ENCODE measurements at places on chromosomes 6 and 20.
A peak's percentile ranks its signal among the peaks of the same experiment; 100 is the strongest.

- no peak for DNase-seq
Measured at GRCh38 chr6:82408952-82409431, 45.4 kb downstream of the TPBG start.

DNA sequence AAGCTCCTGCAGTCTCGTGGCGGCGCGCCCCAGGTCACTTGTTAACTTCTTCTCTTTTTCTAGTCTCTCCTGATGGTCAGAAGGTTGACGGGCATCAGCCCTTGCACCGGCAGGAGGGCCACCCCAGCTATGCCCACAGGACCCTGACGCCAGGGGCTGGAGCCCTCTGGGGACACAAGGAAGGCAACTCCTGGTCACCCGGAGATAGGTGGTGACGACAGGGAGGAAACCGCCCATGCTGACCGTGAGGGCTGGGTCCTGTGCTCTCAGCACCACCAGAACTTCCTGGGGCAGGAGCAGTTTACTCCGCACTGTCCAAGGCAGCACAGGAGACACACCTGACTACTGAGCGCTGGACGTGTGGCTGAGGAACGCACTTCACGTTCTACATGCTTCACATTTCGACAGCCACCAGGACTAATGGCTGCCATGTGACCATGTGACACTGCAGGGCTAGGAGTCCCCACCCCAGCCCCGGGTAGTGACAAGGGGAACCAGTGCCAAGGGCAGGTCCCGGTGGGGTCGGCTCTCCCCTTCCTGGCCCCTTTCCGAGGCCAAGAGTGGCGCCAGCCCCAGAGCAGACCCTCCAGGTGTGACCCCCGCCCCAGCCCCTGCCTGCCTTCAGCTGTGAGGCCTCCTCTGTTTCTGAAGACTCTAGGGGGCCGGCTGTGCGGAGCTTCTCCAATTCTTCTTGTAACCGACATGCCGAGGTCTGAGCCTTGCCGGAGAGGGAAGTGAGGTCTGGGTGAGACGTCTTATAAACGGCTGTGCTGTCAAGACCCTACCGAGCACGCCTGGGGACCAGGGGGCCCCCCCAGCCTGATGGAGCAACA is 45.2 kb downstream of the DSTN start:
- DNase-seq, result no peak

- no peak for DNase-seq
Measured at GRCh38 chr6:15997586-15998388, 131.1 kb upstream of the MYLIP start.

GRCh38 chr6:63807056-63807455 is 171.5 kb downstream of the PHF3 start:
- DNase-seq, result no peak

GRCh38 chr20:12153628-12154027 is 235.9 kb downstream of the BTBD3 start:
- DNase-seq, result peak; percentile 81

DNA sequence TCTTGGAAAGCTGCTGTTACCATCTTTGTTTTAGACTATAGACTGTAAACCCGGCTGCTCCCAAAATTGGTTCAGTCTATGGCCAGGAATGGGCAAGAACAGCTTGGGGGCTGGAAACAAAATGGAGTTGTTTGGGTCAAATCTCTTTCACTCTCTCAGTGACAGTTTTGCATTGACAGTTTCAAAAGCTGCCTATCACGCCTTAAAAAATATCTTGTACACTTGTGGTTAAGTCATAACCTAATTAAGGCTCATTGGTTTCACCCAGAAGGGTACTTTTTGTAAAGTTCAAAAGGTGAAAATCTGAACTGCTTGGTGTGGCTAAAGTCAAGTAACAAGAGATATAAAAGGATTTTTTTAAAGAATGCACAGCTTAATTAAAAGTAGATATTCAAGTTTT is 76.1 kb upstream of the PRL start:
- no peak for DNase-seq

DNA sequence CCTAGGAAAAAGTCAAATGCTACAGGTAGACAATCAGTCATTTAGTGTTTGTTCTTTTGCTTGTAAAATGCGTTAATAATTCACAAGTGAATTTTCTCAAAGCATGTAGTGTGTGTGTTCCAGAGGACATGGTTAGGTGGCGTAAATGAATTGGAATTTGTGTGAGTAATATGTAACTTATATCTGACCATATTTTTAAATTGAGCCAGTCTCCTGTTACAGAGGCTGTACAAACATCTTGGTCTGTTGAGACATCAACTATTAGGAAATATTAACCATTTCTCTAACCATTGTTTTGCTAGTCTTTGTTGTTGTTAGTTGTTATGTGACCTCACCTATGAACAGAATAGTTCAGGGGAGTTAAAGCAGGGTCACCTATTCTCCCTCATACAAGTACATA is 22.7 kb downstream of the MCM8 start:
- no peak for DNase-seq

- DNase-seq, result no peak
Measured at GRCh38 chr6:111199935-111200334, 112.6 kb downstream of the SLC16A10 start.

DNA sequence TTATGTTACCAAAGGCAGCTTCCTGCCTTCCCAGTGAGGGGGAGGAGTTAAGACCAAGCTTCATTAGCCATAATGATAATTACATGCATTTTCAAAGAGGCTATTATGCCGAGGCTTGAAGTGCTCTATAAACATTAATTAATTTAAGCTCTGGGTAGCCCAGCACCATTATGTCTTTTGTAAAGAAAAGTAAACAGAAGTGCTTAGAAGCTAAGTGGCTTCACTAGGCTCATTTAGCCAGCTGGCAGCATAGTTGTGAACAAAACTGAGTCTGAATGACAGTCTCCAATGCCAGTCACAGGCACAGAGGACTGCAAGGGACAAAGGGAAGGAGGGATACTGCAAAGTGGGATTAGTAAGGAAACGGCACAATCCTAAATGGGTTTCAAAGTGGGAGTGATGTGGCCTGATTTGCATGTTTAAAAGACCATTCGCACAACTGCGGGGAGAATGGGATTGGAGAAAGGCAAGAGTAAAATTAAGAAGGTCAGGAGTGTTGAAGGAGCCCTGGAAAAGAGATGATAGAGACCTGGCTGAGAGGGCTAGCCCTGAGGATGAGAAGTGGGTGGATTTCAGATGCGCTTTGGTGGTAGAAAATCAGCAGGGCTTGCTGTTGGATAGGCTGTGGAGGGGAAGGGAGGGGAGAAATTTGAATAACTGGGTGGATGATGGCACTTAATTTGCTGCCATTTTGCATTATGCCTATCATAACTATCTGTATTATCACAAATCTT is 20.1 kb upstream of the ISM1 start:
- no peak for DNase-seq

GRCh38 chr6:52109171-52109571 is 21.8 kb upstream of the PKHD1 start:
- no peak for DNase-seq

GRCh38 chr20:64226686-64227580 is 28.6 kb upstream of the PCMTD2 start:
- DNase-seq, result no peak

DNA sequence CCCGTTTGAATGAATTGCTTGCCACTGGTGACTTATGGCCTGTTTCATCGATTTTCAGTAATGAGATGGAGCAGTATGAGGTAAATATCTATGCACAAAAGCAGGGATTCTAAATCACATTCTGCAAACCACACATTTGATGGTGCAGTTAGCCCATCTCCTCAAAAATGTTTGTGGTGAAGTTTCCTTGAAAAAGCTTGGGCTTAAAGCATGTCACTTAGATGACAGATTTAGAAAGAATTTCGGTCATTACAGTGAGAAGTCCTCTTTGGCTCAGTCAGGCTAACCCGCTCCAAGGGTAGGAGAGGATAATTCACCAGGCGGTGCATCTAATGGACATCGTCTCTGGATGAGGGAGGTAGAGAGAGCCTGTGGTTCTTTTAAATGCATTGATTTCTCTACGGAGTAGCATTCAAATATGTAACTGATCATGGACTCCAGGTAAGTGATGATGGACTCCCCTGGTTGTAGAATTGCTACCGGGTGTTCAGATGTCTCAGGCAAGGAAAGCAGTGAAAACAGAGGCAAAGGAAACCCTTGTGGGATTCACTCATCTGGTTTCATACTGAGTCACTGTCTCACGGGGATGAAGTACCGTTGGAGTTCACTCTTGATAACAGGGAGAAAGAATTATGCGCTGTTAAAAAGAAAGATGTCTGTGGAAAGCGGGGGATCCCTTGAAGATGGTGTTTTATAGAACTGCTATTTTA is 65.3 kb downstream of the AIG1 start:
- DNase-seq, result peak; percentile 75

GRCh38 chr6:37620519-37620918 is 77.2 kb downstream of the MDGA1 start:
- DNase-seq, result no peak

DNA sequence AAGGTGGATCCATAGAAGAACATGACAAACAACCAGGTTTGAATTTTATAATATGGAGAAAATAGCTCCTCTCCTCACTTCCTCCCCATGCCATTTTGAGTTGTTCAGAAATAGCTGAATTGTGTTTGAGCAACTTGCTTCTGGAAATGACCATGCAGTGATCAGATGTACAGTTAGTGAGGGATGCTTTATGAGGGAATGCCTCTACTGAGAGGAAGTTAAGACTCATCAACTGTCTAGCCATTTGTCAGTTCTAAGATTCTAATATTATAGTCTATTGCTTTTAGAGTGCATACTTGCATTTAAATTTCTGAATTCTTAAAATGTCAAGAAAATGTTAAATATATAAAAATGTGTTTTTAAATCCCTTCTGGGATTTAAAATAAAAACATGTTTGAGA is 3.8 kb downstream of the LAMA2 start:
- DNase-seq, result no peak

DNA sequence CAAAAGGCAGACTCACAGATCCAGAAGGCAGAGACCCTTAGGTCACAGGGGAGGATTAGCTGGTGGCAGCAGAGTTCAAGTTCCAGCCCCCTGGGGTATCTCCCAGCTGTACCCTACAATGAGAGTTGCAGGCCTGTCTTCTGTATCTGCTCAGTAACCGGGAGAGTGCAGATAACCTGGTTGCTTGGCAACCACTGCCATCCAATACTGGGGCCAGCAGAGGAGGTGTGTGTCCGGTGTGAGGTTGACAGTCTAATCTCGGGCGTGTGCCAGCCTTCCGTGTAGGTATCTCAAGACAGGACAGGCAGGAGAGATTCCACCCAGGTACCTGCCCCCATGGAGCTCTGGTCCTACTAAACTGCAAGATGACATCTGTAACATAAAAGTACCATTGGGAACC is 56.6 kb upstream of the TBC1D7 start:
- no peak for DNase-seq

DNA sequence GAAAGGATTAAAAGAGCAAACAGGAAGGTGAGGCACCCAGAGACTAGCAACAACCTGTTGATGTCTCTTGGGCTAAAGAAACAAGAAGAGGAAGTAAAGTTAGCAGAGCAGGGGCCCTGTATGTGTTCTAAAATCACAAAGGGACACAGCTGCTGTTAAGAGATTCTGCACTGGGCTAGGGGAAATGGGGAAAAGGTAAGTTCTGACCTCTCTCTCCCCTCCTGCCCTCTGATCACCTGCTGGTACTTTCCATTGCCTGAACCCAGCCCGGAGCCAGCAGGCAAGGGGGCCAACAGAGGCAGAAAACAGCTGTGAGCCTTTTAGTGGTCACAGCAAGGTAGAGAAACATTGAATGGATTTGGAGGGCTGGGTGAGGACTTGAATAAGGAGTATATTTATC is 13.5 kb upstream of the CNR1 start:
- DNase-seq, result no peak

GRCh38 chr20:59630526-59630925 is 26.2 kb downstream of the PHACTR3 start:
- DNase-seq, result no peak

DNA sequence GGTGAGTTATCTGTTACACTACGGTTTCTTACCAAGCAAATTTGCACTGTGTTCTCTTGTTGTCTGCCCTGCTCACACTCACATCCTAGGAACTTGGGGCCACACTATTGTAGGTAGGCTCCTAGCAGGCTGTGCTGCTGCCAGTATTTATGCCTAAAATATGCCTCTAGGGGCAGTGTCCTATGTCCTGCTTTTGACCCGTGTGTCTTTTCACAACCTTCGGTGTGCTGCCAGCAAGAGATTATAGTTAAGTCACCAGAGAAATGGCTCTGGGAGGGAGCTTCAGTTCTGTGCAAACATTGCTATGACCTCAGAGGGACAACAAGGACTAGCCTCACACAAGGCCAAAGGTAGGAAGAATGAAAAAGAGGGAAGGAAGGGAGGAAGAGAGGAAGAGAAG is 8.9 kb upstream of the TAAR5 start:
- no peak for DNase-seq

DNA sequence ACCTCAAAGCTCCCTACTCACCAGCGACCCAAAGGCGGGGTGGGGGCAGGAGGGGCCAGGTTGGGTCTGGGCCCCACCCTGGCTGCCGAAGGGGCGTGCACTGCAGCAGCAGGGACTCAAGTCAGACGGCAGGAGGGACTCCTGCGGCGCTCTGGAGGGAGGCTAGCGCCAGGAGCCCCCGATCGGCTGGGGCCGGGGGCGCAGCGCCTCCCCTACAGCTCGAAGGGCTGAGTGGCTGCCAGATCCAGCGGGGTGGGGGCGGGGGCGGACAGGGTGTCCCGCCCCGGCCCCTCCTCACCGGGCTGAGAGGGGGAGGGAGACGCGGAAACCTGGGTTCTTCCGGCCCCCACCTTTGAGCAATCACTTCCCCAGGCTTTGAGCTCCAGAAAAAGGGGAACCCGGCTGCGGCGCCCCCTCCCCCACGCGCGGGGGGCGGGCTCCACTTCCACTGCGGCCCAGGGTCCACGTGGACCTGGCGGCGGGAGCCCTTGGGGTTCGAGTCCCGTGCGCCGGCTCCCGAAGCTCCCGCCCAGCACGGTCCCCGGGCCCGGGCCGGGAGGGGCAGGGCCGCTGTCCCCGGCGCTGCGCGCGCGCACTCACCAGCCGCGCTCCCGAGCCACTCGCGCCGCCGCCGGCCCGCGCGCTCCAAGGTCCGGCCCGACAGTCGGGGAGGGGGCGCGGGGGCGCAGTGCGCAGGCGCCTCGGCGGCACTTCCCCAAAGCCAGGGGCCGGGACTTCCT is at the start of gene RGS19:
Gene RGS19 (minus strand): TSS at position 246 of the 740 bp plus-strand sequence. CDS start 2,632 bp downstream, outside the sequence.
- DNase-seq, result no peak

DNA sequence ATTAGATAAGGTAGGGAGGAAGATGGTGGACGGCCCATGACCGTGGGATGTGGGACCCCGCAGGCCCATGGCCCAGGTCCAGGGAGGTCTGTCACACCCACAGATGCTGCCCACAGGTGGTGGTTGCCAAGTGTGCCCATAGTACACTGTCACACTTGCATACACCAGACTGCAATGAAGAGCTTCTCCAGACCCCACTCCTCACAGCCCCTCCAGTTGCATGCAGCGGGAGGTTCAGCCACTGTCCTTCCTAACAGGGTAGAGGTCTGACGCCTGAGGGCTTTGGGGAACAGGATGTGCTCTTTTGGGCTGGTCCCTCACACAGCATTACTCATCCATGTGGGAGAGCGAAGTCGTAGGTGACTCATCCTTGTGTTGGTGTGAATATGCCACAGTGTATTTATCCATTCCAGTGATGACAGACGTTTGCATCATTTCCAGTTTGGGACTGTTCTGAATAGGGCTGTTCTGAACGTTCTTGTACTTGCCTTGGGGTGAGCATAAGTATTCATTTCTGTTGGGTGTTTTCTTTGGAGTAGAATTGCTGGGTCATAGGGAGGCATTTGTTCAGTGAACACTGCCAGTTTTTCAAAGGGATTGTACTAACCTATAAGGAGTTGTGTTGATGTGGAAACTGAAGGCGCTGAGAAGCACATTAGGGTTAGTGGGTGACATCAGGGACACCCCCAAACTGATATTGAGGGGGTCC is 10.1 kb upstream of the PYGB start:
- DNase-seq, result peak; percentile 96

GRCh38 chr20:2747676-2748235 is 52.7 kb downstream of the CPXM1 start:
- DNase-seq, result no peak
